Left kidney (tissue), 8 donors: ENCODE measurements at places on chromosomes 7 and 10. TPM values are rescaled to one million over a fixed set of nuclear protein-coding genes. Genes with fewer than 3 reads are reported as not detected.

GRCh38 chr7:103547451-103548284 is 101.7 kb upstream of the SLC26A5 start:
- no peak for DNase-seq

- peak; percentile 31 for DNase-seq
Observed at GRCh38 chr10:50417486-50417885, 166.2 kb upstream of the ASAH2 start.

DNA sequence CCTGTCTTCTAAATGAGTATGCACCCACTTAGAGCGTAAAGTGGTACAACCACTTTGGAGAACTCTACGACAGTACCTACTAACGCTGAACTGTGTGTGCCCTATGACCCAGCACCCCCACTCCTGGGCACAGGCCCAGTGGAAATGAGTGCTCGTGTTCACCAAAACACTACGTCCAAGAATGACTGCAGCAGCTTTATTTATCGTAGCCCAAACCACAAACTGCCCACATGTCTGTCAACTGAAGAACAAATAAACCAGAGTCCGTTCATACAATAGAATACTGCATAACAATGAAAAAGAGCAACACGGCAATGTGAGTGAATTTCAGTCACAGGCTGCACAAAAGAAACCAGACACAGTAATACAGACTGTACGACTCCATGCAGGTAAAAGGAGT is 35.4 kb downstream of the TLL2 start:
- DNase-seq: no peak

DNA sequence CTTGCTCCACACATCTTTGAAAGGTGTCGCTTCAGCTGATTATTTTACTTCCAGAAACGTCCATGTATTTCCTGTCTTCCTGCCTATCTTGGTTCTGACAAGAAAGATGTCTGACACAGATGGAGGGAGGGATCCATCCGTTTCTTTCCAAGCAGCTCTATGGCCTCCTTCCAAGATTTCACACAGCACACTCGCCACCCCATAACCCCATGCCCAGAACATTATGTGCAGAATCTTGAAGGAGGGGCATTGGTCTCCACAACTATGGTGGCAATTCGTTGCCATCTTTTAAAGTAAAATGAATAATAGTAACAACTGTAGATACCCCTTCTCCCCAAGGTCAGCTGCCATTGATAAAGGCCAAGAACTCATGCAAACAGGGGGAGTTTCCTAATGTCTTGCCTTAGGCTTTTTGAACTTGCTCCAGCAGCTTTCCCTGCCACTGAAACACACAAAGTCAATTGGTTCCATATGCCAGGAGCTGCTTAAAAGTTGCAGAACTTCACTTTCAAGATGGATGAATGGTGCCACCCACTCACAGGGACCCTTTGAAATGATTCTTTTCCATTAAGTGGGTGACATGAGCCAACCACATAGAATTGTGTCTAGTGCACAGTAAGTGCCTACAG is 60.0 kb downstream of the VSTM4 start:
- DNase-seq: no peak

- DNase-seq: no peak
Observed at GRCh38 chr7:24244554-24244953, 39.4 kb upstream of the NPY start.

GRCh38 chr10:97047083-97047736 is 138.5 kb downstream of the SLIT1 start:
- DNase-seq: no peak

GRCh38 chr7:55917771-55918170 is 30.5 kb downstream of the ZNF713 start:
- no peak for DNase-seq

- no peak for DNase-seq
Observed at GRCh38 chr10:127257395-127257794, 61.0 kb upstream of the INSYN2A start.

DNA sequence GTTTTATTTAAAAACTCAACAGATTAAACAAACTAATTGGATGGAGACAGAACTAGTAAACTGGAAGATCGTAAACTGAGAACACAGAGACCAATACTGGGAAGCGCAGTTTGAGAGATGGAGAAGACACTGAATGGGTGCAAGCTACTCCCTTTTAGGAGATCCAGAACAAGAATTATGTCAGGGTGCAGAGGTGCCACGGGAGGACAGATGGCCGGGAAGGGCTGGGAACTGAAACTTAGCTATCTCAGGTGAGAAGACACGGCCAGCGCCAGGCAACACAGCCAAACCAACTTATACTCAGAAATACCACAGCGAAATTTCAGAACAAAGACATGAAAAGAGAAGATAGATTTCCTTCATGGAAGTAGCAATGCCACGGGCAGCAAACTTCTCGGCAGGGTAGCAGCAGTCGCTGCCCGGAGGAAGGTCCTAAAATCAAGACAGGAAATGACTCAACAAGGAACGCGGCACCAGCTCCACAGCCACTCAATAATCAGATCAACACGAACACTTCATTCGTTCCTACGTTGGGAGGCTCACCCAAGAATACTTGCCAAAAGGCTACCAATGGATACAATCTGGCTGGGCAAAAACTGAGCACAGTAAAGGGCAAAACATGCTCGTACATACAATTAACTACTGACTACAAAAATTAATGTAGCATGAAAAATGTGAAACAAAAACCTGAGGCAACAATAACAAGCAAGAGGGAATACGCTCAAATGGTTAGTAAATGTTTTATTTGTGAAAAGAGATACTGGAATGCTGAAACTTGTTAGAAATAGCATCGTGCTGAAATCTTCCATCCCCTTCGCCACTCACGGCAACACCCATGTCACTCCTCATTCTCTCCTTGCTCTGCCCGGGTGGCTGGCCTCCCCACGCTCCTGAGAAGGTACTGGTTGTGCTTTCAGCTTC is 2.2 kb upstream of the LRRC27 start:
- no peak for DNase-seq

GRCh38 chr10:4780782-4781181 is 45.2 kb upstream of the AKR1E2 start:
- no peak for DNase-seq

GRCh38 chr7:31919678-31920369 is 150.4 kb downstream of the PDE1C start:
- DNase-seq: no peak

GRCh38 chr7:17617380-17617779 is 318.9 kb downstream of the AHR start:
- DNase-seq: no peak

DNA sequence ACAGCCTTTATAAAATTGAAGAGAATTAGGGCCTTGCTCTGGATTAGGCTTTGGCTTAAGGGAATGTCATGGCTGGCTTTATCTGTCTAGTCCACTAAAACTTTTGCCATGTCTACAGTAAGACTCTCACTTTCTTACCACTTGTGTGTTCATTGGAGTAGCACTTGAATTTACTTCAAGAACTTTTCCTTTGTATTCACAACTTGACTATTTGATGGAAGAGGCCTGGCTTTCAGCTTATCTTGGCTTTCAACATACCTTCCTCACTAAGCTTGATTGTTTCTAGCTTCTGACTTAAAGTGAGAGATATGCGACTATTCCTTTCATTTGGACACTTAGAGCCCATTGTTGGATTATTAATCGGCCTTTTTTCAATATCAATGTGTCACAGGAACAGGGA is 96.1 kb downstream of the TPST1 start:
- no peak for DNase-seq

- no peak for DNase-seq
Observed at GRCh38 chr7:140136073-140136472, 40.7 kb downstream of the KDM7A start.

MMP21 gene
- polyA plus RNA-seq: 0.30 TPM

SEMA3E gene
- 1.3 TPM for polyA plus RNA-seq

CCDC3 gene
- 14.2 TPM for polyA plus RNA-seq

DLX6 gene
- polyA plus RNA-seq: not detected
